ENCODE measurements at places on chromosomes 1 and 21. TPM values are rescaled to one million over a fixed set of nuclear protein-coding genes. Genes with fewer than 3 reads are reported as not detected.

The CLCA4 gene
- not detected for total RNA-seq

The FCGR3B gene
- not detected for total RNA-seq

The MAEL gene
- total RNA-seq, result not detected

The ANGPTL3 gene
- total RNA-seq, result not detected

The LEPROT gene
- 39.9 TPM for total RNA-seq

The ADAMTS4 gene
- not detected for total RNA-seq

The VSIG8 gene
- total RNA-seq, result not detected

The CD52 gene
- not detected for total RNA-seq

The FAAP20 gene
- 36.8 TPM for total RNA-seq

The PADI4 gene
- not detected for total RNA-seq

The KRTAP21-2 gene
- total RNA-seq, result not detected

The SPTA1 gene
- total RNA-seq, result not detected

The TRIM63 gene
- 0.17 TPM for total RNA-seq

The FAM72C gene
- total RNA-seq, result 5.8 TPM

The MYOM3 gene
- 6.5 TPM for total RNA-seq

The LEFTY1 gene
- 0.50 TPM for total RNA-seq

The MAGOH gene
- total RNA-seq, result 95.4 TPM

The RBP7 gene
- total RNA-seq, result 5.2 TPM

The CACNA1E gene
- total RNA-seq, result 0.01 TPM

The SPRR5 gene
- total RNA-seq, result not detected

The RHBDL2 gene
- total RNA-seq, result 2.6 TPM

The IL24 gene
- 0.33 TPM for total RNA-seq

The RHD gene
- total RNA-seq, result not detected

The USH2A gene
- not detected for total RNA-seq

The ZNF692 gene
- 16.3 TPM for total RNA-seq

The PROK1 gene
- not detected for total RNA-seq

The PFDN2 gene
- total RNA-seq, result 117 TPM

The KRTAP7-1 gene
- not detected for total RNA-seq

The TXNDC12 gene
- total RNA-seq, result 42.2 TPM

The MIXL1 gene
- 0.05 TPM for total RNA-seq

The TSPAN2 gene
- total RNA-seq, result 1.1 TPM

The OR2T2 gene
- not detected for total RNA-seq

The KIF17 gene
- 1.1 TPM for total RNA-seq

The FCRL4 gene
- not detected for total RNA-seq

The PTPRU gene
- total RNA-seq, result 6.8 TPM

The SPATA1 gene
- 0.62 TPM for total RNA-seq

The RNU1-4 gene
- not detected for total RNA-seq

The LCE2D gene
- total RNA-seq, result not detected
